ENCODE measurements at places on chromosomes 16 and 17.

- no peak for DNase-seq
Measured at GRCh38 chr16:51592535-51593300, 441.6 kb upstream of the SALL1 start.

DNA sequence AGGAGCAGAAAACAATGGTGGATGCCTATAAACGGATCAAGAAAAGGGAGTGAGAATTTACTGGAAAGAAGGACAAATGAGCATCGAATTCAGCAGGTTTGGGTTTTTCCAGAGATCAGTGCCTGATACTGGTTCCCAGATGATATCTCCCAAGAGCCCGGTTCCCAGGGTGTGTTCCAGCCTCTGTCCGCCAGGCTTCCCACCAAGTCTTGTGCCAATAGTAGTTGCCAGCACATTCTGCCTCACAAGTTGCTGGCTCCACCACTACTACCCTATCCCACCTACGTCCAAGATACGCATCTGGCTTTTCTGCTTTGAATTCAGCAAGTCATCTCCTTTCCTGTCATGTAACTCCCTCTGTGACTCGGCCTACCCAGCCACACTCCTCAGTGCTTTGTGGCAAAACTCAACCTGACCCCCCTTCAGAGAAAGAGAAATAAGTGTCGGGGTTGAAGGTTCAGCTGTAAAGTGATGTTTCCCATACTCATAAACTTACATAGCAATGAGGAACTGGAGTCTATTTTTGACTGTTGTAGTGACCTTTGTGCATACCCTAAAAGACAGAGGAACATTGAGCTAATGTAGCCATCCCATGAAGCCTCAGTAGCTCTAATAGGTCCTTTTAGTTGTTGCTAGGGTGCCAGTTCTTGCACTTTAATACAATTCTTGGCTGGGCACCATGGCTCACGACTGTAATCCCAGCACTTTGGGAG, 277.0 kb downstream of the IRX3 start:
- no peak for DNase-seq

DNA sequence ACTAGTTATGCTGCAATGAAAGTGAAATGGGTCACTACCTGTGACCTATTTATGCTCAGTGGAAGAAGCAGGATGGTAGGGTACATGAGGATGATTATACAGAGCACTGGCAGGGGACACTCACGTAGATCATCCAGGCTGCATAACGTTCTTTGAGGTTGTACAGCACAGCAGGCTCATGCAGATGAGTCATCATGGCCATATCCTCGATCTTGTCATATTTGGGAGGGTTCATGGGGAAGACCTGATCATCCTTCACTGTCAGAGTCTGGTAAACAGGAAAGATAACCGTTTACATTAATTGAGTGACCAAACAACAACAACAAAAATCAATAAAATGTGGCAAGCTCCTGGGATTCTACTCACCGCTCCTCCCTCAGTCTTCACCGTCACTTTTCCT, 2.1 kb downstream of the MYH2 start:
- no peak for DNase-seq

- DNase-seq = no peak
Measured at GRCh38 chr16:87174061-87174460, 143.1 kb downstream of the C16orf95 start.

DNA sequence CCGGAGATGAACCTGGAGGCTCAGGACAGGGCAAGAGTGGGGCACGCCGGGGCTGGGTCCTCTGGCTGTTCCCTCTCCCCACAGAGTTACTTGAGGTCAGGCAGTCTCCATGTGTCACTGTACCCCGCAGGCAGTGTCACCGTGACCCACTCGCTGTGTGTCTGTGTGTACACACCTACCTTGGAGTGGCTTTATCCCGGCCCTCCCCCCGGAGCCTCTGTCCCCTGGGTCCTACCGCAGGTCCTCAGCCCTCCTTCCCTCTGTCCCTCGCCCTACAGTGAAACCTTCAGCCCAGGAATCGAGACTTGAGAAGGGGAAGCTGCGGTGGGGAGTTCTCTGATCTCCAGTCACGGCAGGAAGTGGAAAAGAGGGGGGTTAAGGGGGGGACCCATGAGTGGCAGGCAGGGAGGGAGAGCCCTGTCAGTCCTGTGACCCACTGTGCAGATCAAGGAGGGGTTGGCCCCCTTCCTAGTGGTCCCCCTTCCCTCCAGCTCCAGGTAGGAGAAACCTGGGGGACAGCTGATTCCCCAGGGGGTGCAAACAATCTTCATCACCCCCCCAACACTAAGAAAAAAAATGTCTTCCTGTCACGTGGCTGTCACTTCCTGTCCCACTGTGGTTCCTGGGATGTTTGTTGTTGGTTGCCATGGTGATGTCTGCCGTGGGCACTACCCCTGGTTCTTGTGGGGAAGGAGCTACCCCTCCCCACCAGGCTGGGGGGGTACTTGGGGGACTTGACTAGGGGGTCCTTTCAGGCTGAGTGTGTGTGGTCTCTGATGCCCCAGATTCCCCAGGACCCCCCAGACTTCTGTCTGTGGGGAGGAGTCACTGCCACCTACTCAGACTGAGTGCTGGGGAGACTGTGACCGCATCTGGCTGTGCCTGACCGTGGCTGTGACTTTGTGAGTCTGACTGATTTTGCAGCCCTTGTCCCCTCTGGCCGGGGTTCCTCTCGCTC, 13.7 kb downstream of the RARA start:
- DNase-seq = peak; percentile 79

GRCh38 chr17:8712698-8713097, 31.9 kb downstream of the CCDC42 start:
- no peak for DNase-seq

- DNase-seq = no peak
Measured at GRCh38 chr17:18946536-18946935, 5.4 kb upstream of the SLC5A10 start.

GRCh38 chr16:64225696-64226095, 896.2 kb downstream of the CDH11 start:
- no peak for DNase-seq

DNA sequence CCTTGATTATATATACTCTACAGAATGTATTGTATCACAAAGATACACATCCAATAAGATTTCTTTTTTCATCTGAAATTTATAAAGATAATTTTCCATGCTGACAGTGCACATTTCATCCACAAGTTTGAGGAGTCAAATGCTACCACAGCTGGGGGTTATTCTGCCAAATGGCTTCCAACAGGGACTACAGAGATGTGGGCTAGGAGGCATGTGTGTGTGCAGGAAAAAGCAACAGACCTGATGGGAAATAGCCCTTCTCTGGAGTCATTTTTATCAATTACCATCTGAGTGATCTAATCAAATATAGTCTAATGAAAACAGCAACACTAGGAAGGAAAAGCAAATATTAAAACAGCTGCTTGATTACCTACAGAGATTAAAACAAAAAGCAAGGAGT, 290.5 kb downstream of the CEP112 start:
- DNase-seq = no peak

GRCh38 chr17:10197362-10197720, 1.1 kb downstream of the GAS7 start:
- no peak for DNase-seq

- DNase-seq = no peak
Measured at GRCh38 chr16:68710211-68710610, 26.9 kb upstream of the CDH1 start.

- no peak for DNase-seq
Measured at GRCh38 chr16:53896722-53897121, 192.8 kb downstream of the FTO start.

DNA sequence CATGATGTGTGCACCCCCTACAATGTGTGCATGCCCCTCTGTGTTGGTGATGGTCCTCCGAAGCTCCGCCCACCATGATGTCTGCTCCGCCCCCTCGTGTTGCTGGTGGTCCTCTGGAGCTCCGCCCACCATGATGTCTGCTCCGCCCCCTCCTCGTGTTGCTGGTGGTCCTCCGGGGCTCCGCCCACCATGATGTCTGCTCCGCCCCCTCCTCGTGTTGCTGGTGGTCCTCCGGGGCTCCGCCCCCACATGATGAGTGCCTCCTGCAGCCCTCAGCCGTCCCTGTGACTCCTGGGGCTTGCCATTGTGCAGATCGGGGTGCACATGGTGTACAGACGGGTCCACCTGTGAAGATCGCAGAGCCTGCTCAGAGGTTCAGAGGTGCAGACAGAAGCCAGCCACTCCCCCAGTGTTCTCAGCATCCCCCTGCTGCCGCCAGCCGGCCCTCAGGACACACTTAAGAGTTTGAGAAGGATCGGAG, 129.1 kb upstream of the CHMP6 start:
- DNase-seq = no peak

DNA sequence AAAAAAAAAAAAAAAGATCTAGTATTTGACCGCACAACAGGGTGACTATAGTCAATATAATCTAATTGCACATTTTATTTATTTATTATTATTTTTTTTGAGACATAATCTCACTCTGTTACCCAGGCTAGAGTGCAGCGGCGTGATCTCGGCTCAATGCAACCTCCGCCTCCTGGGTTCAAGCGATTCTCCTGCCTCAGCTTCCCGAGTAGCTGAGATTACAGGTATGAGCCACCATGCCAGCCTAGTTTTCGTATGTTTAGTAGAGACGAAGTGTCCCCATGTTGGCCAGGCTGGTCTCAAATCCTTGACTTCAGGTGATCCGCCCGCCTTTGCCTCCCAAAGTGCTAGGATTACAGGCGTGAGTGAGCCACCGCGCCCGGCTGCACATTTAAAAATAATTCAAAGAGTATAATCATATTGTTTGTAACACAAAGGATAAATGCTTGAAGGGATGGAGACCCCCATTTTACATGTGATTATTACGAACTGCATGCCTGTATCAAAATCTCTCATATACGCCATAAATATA, 794 bp downstream of the ANKS3 start:
- DNase-seq = no peak

GRCh38 chr16:78984887-78985464, 615.6 kb downstream of the MAF start:
- no peak for DNase-seq

DNA sequence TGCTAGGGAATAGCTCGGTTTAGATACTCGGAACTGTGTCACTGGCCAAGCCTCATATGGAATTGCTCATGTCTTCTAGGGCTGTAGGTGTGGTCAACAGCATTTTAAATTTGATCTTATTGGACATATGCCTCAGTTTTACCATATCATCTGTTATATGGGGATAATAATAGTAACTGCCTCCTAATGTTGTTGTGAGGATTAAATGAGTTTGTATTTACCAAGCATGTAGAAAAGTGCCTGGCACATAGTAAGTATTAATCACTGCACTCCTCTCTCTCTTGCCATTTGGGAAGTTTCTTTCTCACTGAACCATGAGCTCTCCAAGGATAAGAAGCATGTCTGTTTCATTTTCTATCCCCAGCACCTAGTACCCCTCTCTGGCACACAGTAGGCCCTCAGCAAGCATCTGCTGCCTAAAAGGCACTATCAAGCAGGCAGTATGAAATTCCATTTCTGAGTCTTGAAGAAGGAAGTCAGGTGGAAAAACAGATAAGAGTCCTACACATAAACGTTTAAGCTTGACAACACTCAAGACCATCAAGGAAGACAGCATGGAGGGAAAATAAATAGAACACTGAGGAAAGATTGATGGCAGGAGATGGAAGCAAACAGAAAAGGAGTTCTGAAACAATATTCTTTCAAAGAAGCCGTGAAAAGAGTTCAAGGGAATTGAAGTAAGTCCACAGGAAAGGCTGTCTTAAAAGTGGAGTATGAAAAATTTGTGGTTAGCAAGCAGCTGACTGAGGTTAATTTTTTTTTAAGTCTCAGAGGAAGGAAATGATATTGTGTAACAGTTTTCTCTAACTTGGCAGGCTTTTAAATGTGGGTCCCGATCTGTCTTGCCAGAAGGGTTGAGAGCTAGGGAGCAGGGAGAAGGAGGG, 2.2 kb upstream of the ATP6V0A1 start:
- no peak for DNase-seq

GRCh38 chr16:57707331-57707730, 12.7 kb downstream of the DRC7 start:
- no peak for DNase-seq

- no peak for DNase-seq
Measured at GRCh38 chr16:4263504-4264436, 9.1 kb downstream of the TFAP4 start.

GRCh38 chr17:65332779-65333178, 195.6 kb downstream of the RGS9 start:
- DNase-seq = no peak

GRCh38 chr17:19497624-19498023, 36.0 kb upstream of the SLC47A1 start:
- no peak for DNase-seq

- DNase-seq = no peak
Measured at GRCh38 chr17:67633751-67634211, 84.0 kb upstream of the NOL11 start.

GRCh38 chr17:39653662-39654331, 11.4 kb upstream of the TCAP start:
- peak; percentile 41 for DNase-seq

GRCh38 chr17:30292286-30292858, 628 bp upstream of the BLMH start:
- DNase-seq = no peak

DNA sequence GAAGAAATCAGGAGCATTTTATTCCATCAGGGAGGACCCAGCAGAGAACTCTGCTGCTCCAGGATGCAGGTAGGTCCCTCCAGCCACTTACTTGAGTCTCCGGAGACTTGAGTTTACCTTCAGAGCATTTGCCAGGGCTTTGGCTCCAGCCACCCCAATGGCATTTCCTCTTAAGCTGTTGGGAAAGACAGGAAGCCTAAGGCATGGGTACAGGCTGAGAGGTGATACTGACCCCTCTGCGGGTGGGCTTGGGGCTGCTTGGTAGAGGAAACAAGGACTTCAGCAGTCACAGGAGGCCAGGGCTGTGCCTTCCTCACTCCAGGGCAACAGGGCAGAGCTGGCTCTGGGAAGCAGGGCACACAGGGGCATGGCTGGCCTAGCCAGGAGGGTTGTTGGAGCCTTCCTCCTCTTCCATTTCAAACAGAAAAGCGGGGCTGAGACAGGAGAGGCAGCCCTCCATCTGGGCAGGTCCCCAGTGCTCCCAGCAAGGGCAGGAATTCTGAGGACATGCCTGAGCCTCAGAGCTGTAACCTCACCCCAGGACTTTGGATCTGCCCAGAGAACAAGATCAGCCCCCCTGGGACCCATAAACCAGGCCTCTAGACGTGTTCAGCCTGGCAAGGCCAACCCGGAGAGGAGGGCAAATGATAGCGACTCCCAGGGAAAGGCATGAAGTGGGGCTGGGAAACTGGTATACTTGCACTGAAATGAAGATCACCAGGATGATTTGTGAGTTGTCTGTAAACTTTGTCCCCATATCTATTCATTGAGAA, 34.4 kb downstream of the NLRC3 start:
- no peak for DNase-seq

GRCh38 chr17:77394540-77395295, 253.9 kb downstream of the SEC14L1 start:
- no peak for DNase-seq

GRCh38 chr17:81173052-81173761, 7.2 kb upstream of the AATK start:
- no peak for DNase-seq
